ENCODE measurements at places on chromosomes 6 and 20. TPM values are rescaled to one million over a fixed set of nuclear protein-coding genes. Genes with fewer than 3 reads are reported as not detected.

- no peak overlapping the region for H3K4me3 ChIP-seq
- no peaks in the 10 kb centered on the region for H3K4me1 ChIP-seq
These were observed 391.8 kb downstream of the CDH4 start for GRCh38 chr20:61643656-61644377.

The NKX2-4 gene
- not detected for total RNA-seq

The GUCA1A gene
- not detected for total RNA-seq

DNA sequence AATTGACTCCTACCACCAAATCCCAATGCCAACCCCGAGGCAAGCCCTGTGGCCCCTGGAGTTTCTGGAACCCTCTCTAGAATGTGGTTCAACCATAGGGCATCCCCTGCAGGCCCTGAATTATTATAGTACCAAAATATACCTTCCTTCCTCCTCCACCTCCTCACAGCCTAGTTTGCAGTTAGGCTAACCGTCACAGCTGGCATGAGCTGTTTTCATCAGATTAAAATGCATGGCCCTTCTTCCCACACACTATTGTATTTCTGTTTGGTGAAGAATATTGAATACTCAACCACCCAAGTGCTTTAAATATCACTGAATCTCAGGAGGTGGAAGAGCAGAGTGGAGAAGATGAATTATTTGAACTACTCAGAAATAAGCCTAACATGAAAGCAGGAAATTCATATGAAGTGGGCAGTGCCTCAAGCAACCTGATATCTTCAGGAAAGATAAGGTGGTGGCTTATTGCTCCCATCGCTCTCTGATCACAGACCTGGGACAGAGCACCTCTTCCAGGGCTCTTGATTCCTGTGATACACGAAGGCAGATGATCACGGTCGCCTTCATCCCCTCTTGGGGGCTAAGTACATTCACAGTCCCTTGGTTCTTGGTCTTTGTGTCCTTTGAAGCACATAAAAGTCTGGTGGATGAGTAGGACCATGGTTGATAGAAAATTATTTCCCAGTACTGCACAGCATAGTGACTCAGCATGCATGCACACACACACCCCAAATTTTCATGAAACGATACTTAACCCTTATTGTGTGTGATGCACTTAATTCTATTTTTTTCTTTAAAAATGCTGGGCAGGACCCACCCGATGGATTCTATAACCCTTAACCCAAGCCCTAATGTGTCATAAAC is 90.9 kb downstream of the PSMG4 start:
- DNase-seq: no peak

The SGK2 gene
- 1.7 TPM for total RNA-seq

- H3K27me3 ChIP-seq: no peaks in the 10 kb centered on the region
- H3K4me1 ChIP-seq: no peaks in the 10 kb centered on the region
- DNase-seq: no peak
- no peak overlapping the region for H3K4me3 ChIP-seq
These were observed 111.3 kb upstream of the CDYL start for GRCh38 chr6:4664911-4665310.

The RIPPLY2 gene
- not detected for total RNA-seq

- DNase-seq: no peak
- H3K36me3 ChIP-seq: no peaks in the 10 kb centered on the region
- no peak overlapping the region for H3K4me3 ChIP-seq
- H3K27me3 ChIP-seq: peaks cover 3% of the 10 kb centered on the region
These were observed 45.1 kb downstream of the CPNE5 start for GRCh38 chr6:36793913-36794712.

The ADGRF1 gene
- total RNA-seq: 12.9 TPM
